Dermis microvascular lymphatic vessel endothelial cell (primary cell): ENCODE measurements at places on chromosomes 2 and 18. TPM values are rescaled to one million over a fixed set of nuclear protein-coding genes. Genes with fewer than 3 reads are reported as not detected.
A peak's percentile ranks its signal among the peaks of the same experiment; 100 is the strongest.

- no peak for DNase-seq
Observed at GRCh38 chr18:57906852-57907251, 103.7 kb upstream of the ATP8B1 start.

GRCh38 chr2:135745545-135745944 lies 3.9 kb downstream of the UBXN4 start:
- no peak for DNase-seq

GRCh38 chr2:8598295-8599165 lies 83.3 kb upstream of the ID2 start:
- DNase-seq: no peak

DNA sequence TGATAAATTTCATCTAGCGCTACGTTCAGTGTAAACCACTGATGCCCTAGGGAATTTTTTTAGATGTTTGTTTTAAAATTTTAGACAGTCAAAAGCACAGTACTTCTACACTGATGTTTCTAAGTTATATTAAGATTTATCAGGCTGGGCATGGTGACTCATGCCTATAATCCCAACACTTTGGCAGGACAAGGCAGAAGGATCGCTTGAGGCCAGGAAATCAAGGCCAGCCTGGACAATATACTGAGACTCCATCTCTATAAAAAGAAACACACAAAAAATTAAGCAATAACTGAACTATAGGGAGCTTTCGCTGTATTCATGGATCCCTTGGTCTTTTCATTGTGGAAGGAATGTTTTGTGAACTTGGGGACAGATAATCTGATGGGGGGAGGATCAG lies 50.6 kb upstream of the MAPRE2 start:
- no peak for DNase-seq

DNA sequence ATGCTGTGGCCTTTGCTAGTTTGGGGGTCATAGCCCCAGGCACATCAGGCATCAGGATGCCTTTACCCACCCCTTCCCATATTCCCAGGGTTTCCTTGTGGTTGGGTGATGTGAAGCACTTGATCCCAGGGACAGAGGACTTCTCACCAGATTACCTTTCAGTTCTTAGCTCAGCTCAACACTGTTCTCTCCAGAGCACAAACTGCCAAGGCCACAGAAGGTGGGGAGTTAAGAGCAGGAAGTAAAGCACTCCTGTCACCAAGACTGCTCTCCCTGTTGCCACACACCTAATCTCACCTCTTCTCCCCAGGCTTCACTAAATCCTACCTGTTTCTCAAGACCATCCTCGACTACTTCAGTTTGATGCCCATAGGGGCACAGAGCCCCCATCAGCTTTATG lies 25.9 kb downstream of the FHOD3 start:
- no peak for DNase-seq

- DNase-seq: no peak
Observed at GRCh38 chr18:62828852-62829251, 113.5 kb downstream of the PHLPP1 start.

- DNase-seq: peak; percentile 27
Observed at GRCh38 chr2:98465456-98466226, 21.0 kb downstream of the INPP4A start.

GRCh38 chr2:16320716-16321115 lies 344.9 kb downstream of the CYRIA start:
- DNase-seq: no peak

ACTG2 gene
- not detected in 2 replicates for total RNA-seq

GPN1 gene
- total RNA-seq: 32.1 TPM in 2 replicates

BBS5 gene
- total RNA-seq: 1.4 and 1.6 TPM in 2 replicates

COL5A2 gene
- 37.0 and 37.6 TPM in 2 replicates for total RNA-seq

HAAO gene
- total RNA-seq: not detected in 2 replicates
